ENCODE measurements at places on chromosomes 13 and 19.

- no peak for DNase-seq
Measured at GRCh38 chr13:102696465-102696864, 1.6 kb upstream of the METTL21C start.

GRCh38 chr19:46715620-46715974, 1.3 kb downstream of the PRKD2 start:
- no peak for DNase-seq

DNA sequence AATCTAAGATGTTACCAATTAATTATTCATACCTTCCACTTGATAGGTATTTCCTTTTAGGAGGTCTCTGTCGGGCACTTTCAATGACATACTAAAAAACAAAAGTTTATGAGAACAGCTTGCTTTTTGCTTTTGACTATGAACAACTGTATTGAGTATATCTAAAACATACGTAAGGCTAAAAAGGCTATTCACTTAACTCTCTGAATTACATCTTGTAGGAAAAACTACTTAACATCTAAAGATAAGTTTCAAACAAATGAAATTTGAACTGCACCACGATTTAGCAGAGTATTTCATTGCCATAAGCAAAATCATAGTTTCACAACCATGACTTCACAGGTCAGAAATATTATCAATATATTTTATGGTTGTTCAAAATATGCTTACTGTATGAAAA, 11.6 kb downstream of the SUPT20H start:
- DNase-seq = no peak

- DNase-seq = no peak
Measured at GRCh38 chr19:41426952-41427646, at the start of gene B3GNT8. TSS of gene B3GNT8 (minus strand) at chr19:41427374. CDS start at chr19:41426778, 596 bp downstream.

Measured in GM18507 (cell line).